ENCODE measurements at places on chromosomes 1 and 21.
A peak's percentile ranks its signal among the peaks of the same experiment; 100 is the strongest.

DNA sequence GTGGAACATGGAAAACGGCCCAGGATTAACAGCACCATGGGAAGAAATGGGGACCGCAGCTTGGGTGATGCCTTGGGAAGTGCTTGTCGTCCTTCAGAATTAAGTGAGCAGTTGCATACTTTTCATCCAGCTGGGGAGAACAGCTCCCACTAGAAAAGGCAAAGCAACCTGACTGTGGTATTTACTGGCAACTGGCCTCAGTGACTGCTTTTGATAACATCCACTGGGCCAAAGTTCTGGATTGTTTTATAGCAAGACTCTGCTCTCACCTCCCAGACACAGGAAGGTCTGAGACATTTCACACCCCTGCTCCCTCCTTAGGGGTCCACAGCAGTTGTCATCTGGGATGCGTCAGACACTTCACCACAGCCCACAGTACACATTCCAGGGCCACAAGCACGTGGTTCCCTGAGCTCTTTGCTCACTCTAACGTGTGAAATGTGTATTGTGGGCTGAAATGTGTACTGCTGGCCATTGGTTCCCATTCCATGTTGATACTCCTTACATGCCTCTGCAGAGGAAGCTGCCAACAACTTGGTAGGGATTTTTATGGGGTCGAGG lies 6.6 kb downstream of the PAPPA2 start:
- DNase-seq, result peak; percentile 39

- DNase-seq, result no peak
Measured at GRCh38 chr1:39657923-39658485, 13.9 kb downstream of the NT5C1A start.

GRCh38 chr1:214377485-214377884 lies 96.5 kb downstream of the SMYD2 start:
- DNase-seq, result no peak

- DNase-seq, result no peak
Measured at GRCh38 chr1:20899154-20899972, 112.3 kb upstream of the HP1BP3 start.

DNA sequence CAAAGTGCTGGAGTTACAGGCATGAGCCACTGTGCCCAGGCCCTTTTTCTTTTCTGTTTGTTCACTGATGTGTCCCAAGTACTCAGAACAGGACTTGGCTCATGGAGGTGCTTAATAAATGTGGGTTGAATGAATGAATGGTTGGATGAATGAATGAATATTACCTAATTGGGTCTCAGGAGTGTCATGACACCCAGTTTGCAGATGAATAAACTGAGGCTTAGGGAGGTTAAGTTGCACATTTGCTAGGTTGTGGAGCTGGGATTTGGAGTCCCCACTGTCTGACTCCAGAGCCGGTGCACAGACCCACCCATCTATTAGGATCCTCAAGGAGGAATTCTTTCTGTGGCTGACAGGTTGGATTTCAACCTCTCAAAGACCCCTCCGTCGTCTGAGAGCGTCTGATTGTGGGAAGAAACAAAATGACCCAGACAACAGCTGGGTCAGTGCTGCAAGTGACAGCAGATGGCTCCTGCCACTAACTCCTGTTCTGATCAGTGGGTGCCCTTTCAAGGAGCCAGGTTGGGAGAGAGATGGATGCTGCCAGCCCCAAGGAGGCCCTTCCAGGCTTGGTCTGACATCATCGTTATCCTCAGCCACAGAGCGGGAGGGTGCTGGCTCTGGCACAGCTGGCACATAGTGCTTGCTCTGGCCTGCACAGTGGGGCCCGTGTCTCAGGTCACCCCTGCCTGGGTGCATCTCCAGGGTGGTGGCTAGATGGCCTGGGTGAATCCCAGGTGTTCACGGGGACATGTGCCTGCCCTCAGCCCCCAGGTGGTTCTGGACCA lies 24.2 kb downstream of the ARHGEF10L start:
- no peak for DNase-seq

- no peak for DNase-seq
Measured at GRCh38 chr1:226002667-226003501, 3.7 kb upstream of the SDE2 start.

DNA sequence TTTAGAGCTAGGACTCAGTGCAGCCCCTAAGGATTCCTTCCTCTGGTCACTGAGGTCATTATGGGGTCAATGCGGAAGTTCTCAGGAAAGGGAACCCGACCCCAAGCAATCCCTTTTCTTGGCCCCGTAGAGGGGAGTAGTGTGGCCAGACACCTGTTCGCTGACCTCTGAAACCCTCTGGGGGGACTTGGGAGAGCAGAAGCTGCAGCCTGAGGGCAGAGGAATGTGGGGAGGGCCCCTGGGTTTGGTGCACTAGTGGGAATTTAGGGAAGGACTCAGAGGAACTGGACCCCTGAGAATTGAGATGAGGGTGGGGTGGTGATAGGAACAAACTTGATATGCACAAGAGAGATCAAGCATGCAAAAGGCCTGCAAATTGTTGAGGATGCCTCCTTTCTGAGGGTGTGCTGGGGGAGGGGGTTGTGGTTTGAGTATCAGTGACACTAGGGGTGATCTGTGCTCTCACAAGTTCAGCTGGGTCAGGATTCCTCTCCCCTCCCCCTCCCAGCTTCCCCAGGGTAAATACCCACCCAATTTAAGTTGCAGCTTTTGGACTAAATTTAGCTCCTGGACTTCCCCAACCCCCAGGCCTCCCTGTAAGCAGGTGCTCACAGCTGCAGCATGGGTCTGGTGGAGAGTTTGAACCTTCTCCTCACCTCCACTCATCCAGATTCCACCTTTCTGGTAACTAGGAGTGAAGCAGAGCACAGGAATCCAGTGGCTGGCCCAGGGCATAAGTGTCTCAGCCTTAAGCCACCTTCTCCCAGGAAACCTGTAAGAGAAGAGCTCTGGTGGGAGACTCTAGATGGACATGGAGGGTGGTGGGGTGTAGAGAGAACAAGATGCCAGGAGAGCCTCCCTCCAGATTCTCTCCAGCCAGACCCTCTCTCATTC lies 13.5 kb downstream of the ADAMTSL4 start:
- DNase-seq, result no peak

GRCh38 chr1:223462047-223462630 lies 68.9 kb downstream of the CCDC185 start:
- no peak for DNase-seq

DNA sequence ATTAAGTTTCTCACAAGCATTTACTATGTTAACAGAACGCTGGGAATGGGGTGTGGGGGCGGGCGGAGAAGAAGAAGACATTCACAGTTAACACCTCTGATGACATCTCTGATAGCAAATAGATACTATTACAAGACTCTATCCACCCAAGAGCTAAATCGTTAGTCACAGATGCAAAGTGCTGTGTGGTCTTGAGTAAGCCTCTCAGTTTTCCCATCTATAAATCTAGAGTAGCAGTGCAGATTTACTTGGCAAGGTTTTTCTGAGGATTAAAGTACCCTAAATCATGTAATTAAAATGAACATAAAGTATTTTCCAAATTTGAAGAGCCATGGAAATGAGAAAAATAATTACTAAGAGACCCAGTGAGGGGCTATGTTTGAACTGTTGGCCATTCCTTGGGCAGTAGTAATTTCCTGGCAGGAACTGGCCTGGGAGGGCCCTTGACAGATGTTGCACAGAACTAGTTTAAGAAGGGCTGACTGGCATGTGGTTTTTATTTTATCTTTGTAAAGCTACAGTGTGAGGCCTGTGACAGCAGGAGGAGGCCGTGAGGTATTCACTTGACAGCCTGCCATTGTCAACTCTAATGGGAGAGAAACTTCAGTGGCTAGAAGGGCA lies 58.7 kb upstream of the APOBEC4 start:
- peak; percentile 55 for DNase-seq

DNA sequence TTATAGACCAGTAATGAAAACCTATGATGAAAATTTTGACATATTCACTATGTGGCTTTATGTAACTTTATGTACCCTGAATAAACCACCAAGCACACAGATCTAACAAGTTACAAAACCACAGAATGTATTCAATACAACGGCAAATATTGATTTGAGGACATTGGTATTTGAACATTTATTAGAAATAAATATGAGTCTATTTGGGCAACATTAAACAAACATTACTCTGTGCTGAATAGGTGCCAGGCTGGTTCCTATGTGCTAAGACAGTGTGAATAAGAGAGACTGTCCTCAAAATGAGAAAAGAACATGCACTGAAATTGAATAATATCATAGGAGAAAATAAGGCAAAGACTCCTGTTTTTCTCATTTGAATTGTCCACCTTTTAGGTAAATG lies 1341.2 kb downstream of the PLA2G4A start:
- DNase-seq, result no peak

DNA sequence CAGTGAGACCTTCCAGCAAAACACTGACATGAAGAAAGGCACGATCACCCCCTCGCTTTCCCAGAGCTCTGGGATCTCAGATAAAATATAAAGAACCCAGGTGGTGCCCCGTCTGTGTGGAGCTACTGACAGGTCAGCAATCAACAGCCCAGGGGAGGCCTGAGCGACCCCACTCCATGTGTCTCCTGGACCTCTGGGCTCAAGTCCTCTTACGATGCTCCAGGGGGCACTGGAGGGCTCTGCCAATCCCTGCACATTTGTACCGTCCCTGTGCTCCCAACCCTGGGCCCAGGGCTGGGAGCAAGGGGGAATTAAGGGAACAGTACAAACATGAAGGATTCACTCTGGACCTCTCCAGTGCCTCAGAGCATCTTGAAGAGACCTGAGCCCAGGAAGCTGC lies 12.5 kb downstream of the S100A7A start:
- DNase-seq, result no peak

- DNase-seq, result no peak
Measured at GRCh38 chr21:17427157-17427556, 85.7 kb upstream of the CXADR start.

DNA sequence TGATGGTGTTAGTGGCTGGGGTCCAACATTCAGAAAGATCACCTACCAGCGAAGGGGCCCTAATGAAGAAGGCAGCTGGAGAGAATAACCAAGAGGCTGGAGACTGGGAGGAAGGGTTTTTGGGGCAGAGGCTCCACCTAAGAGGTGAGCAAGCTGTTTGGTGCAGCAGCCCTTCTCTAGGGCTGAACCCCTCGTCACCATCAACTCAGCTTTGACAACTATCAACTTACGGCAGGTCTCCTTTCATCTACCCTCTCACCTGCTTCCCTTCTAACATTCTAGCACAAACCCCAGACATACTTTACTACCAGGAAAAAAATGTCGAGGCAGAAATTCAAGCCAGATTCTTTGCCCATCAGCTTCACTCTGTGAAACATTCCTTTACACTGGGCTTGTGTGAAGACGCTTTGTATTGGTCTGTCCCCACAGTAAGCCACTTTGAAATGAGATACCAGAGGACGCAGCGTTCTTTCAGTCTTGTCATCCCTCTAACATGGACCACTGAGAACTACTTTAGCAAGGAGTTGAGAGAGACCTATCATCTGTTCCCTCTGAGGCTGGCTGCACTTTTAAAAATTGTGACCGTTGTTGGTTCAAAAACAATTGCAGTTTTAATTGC lies 84.6 kb downstream of the RAVER2 start:
- no peak for DNase-seq

- DNase-seq, result peak; percentile 92
Measured at GRCh38 chr1:183783767-183784637, 20.9 kb upstream of the RGL1 start.

GRCh38 chr1:105208581-105208980 lies 1458.9 kb downstream of the AMY1C start:
- DNase-seq, result no peak

- DNase-seq, result no peak
Measured at GRCh38 chr1:232383455-232384123, 246.3 kb downstream of the SIPA1L2 start.

GRCh38 chr1:230140221-230141020 lies 73.4 kb downstream of the GALNT2 start:
- DNase-seq, result no peak

DNA sequence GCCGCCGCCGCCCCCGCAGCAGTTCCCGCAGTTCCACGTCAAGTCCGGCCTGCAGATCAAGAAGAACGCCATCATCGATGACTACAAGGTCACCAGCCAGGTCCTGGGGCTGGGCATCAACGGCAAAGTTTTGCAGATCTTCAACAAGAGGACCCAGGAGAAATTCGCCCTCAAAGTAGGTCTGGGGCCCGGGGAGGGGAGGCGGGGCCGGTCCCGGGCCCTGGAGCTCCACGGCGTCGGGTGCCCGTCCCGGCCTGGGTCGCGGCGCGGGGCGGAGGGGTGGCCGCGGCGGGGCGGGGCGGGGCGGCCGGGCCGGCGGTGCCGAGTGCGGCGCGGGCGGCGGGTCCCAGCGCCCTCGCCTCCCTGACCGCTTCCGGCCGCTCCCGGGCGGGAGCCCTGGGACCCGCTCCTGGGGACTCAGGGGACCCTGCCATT lies 646 bp downstream of the MAPKAPK2 start:
- DNase-seq, result no peak

DNA sequence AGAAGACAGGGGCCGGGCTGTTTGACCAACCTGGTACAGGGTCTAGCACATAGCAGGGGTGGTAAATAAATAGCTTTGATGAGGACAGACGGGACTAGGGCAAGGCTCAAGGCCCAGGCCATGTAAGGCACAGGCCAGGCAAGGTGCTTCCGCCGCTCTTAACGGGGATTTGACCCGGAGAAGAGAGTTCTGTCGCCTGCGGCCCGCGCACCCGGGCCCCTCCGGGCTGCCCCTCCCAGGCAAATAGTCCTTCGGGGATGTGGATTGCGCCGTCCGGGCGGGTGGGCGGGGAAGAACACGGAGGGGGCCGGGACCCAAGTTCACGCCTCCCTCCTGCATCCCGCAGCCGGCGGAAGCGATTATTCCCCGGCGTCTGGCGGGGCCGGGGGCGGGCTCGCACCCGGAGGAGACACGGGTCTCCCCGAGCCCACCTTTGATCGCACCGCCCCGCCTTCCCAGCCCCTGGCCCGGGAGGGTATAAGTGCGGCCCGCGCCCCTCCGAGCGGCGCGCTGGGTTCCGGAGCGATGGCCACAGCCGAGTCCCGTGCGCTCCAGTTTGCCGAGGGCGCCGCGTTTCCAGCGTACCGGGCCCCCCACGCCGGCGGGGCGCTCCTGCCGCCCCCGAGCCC lies at the start of gene MIXL1:
Gene MIXL1, plus strand, starts transcription at position 508 of the 629 bp plus-strand sequence. Its CDS starts 18 bp downstream, at position 526.
- no peak for DNase-seq

- no peak for DNase-seq
Measured at GRCh38 chr21:39660191-39660980, 47.6 kb downstream of the B3GALT5 start.

- no peak for DNase-seq
Measured at GRCh38 chr1:46180082-46180616, 3.9 kb upstream of the P3R3URF start.

Measured in skeletal muscle cell (primary cell).